ENCODE measurements at places on chromosomes 2 and 18. TPM values are rescaled to one million over a fixed set of nuclear protein-coding genes. Genes with fewer than 3 reads are reported as not detected.

MARCHF4 gene
- 0.14 TPM for polyA plus RNA-seq

ADD2 gene
- polyA plus RNA-seq, result 5.4 TPM

ACAA2 gene
- 102 TPM for polyA plus RNA-seq

TRAPPC8 gene
- polyA plus RNA-seq, result 39.5 TPM

NR4A2 gene
- polyA plus RNA-seq, result 3.6 TPM

COL4A3 gene
- polyA plus RNA-seq, result 7.5 TPM

SLC35G4 gene
- polyA plus RNA-seq, result not detected

VIL1 gene
- polyA plus RNA-seq, result 0.86 TPM

GRCh38 chr2:234420408-234420807 is 76.5 kb downstream of the ARL4C start:
- no peak for DNase-seq

DNA sequence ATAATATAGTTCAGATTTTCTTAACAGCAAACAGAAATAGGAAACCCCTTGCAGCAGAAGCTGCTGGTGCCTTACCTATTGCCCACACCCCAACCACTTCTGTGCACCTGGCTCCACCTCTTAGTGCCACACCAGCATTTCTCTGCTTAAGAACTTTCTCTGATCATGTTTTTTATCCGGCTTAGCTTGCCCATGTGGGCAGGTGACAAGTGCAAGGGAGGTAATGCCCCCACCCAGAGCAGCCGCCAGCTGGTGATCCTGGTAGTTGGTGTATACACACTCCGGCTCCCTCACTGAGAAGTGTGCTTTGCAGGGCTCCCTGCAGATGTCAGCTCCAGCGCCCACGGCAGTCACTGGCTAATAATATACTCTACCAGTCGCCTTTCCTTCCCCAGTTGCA is 126.3 kb downstream of the ALPK2 start:
- DNase-seq, result no peak

- DNase-seq, result no peak
Observed at GRCh38 chr18:58054041-58054781, 10.2 kb downstream of the NEDD4L start.

- DNase-seq, result no peak
Observed at GRCh38 chr2:7566382-7566881, 649.2 kb downstream of the RNF144A start.

DNA sequence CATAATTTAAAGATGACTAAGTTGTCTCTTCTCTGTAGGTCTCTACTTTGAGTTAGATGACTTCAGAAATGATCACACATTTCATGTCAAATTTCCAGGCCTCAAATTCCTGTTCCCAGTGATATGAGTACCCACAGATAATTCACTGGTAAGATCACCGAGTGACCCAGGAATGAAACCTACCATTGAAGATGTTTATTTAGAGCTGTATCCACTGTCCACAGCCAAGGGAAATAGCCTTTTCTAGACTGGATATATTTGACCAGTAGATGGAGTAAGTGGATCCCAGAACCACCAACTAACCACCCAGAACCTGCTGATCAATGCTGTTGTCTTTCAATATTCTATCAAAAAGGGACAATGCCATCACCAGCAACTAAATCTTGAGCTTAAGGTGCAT is 238.8 kb downstream of the SLC8A1 start:
- DNase-seq, result no peak

GRCh38 chr2:54479424-54479823 is 23.3 kb downstream of the SPTBN1 start:
- DNase-seq, result no peak

DNA sequence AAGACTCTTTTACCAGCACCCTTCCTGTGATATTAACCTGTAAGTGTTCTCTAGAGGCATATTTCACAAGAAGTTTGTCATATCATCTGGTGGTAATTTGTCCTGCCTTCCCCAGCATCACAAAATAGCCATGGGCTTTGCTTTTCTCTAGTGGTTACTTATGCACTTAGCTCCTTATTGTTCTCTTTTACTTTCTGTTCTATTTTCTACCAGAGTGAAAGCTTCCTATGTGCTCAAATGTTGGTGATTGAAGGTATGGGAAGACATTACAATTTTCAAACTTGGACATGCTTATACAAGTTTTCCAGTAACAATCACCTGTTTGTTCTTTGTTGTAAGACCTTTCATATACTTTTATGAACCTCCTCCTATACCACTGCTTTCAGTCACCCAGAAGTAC is 87.0 kb upstream of the KCNH7 start:
- no peak for DNase-seq

- DNase-seq, result no peak
Observed at GRCh38 chr2:182101263-182101662, 115.6 kb downstream of the PPP1R1C start.

DNA sequence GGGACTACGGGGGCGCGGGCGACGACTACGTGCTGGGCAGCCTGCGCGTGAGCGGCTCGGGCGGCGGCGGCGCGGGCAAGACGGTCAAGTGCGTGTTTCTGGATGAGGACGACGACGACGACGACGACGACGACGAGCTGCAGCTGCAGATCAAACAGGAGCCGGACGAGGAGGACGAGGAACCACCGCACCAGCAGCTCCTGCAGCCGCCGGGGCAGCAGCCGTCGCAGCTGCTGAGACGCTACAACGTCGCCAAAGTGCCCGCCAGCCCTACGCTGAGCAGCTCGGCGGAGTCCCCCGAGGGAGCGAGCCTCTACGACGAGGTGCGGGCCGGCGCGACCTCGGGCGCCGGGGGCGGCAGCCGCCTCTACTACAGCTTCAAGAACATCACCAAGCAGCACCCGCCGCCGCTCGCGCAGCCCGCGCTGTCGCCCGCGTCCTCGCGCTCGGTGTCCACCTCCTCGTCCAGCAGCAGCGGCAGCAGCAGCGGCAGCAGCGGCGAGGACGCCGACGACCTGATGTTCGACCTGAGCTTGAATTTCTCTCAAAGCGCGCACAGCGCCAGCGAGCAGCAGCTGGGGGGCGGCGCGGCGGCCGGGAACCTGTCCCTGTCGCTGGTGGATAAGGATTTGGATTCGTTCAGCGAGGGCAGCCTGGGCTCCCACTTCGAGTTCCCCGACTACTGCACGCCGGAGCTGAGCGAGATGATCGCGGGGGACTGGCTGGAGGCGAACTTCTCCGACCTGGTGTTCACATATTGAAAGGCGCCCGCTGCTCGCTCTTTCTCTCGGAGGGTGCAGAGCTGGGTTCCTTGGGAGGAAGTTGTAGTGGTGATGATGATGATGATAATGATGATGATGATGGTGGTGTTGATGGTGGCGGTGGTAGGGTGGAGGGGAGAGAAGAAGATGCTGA is 1.4 kb downstream of the SOX11 start:
- DNase-seq, result no peak

DNA sequence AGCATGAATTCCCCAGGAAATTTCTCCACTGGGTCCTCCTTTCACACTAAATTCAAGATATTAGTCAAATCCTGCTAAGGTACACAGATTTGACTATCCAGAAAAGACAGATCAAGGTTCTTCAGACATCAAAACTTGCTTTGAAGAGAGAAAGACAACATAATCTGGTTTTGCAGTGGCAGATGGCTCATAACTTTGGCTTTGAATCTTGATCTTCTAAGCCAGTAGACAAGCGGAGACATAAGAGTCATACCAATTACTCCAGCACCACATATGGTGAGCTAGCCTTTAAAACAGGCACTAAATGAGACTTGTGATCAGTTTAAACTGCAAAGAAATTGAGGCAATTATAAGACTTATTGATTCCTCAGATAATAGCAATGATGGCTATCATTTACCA is 29.3 kb downstream of the PDE11A start:
- DNase-seq, result no peak

DNA sequence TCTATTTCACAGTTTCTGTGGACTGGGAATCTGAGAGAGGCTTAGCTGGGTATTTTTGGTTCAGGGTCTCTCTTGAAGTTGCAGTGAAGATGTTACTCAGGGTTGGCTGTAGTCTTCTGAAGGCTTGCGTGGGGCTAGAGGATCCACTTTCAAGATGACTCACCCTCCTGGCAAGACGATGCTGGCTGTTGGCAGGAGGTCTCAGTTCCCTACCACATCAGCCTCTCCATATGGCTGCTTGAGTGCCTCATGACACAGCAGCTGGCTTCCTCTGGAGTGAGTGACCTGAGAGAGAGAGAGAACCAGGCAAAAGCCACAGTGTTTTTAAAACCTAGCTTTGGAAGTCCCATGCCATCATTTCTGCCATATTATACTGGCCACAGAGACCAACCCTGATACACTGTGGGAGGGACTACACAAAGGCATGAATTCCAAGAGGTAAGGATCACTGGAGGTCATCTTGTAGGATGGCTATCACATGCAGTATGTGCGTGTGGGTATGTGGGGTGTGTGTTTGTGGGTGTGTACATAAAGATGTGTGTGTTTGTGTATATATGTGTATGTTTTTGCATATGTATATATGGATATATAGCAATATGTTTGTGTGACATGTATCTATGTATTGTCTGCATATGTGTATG is 25.1 kb downstream of the DNPEP start:
- DNase-seq, result no peak

All from right lung (tissue), 10 donors.